ENCODE measurements at places on chromosomes 6 and 20.

GRCh38 chr20:51396365-51396909 is 146.1 kb downstream of the NFATC2 start:
- no peak for DNase-seq

DNA sequence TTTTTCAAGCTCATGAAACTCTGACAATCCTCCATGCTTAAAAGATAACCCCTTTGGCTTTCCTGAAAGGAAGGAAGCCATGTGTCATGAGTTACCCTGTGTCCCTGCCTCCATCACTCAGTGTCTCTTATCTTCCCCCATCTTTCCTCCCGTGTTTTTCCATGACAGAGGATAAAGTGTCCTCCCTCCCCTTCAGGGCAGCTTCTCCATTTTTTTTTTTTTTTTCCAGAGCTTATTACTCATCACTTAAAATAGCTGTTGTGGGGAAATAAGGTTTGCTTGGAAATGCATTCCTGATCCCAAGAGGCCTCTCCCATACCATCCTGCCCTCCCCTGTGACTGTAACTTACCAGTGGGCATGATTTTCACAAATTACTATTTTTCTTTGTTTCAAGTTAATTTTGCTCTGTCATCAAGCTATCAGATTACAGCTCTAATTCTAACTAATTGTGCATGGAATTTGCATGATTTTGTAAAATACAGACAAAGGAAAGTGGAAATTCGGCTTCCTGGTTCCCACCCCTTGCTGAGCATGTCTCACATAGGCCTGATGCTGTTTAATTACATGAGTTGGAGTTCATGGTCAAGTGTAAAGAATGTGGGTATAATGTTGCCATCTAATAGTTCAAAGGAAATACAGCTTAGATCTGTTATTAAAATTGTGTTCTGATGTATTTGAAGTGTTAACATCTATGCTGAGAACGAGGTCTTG is 614.5 kb upstream of the FLRT3 start:
- no peak for DNase-seq

- DNase-seq: no peak
Measured at GRCh38 chr6:64256483-64256882, 620.9 kb downstream of the PHF3 start.

DNA sequence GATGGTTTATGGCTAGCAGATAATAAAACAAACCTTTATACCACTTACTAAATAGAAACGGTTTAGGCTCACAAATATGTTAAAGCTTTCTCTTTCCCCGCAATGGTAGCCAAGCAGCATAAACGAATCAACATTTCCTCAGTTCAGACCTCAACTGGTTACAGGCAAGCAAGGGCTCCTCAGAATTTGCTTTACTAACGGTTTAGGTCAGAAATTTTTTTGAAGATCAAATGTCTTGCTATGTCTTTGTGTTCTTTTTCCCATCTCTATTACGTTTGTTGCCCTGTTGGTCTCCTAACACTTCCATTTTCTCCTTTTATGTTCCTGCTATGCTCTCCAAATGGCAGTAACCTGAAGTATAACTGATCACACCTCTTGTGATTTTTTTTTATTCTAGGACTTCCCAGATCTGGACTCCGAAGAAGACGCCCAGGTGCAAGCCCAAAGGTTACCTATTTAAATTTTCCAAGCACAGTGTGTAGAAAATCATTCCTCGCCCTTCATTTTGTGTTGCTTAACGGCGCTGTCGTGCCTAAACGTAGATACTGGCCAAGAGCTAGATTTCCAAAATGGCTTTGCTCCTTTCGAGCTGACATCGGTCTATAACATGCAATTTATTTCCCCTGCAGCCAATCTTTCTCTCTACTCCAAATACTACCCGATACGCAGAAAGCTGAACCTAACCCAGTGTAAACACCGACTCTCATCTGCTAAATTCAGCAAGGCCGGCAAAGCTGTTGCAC is 717 bp upstream of the ASF1A start:
- peak; percentile 80 for DNase-seq

DNA sequence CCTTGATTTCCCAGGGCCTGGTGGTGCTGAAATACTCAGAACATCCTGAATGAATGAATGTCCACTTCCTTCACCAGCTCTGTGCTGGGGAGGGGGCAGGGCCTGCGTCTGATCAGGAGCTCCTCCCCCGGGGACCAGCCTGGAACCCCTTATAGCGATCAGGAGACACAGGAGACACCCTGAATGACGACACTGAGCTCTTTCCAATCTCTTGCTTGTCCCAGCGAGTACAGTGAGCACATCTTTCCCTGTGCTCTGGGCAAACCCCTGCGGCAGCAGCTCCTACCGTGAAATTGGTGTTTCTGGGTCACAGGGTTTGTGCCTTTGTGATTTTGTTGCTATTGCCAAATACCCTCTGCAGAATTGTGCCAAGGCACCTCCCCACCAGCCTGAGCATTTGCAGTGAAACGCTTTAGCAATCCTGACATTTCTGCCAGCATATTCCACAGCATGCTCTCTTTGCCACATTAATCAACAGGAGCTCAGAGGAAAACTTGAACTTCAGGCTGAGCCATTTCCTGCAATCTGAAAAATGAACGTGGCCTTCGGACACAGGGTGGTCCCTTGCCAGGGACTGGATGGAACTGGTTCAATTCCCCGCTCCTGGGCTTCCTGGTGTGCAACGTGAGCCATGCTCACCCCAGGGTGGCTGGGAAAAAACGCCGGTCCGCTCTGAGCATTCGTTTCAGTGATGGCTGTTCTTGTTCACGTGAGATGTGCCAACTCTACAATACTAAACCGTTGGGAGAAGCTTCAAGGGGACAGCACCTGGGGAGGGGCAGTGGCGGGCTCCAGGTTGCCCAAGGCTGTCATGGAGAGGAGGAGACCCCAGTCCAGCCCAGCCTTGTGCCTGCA is 23.1 kb upstream of the MRGBP start:
- no peak for DNase-seq

- no peak for DNase-seq
Measured at GRCh38 chr6:150684714-150685459, 85.2 kb downstream of the PLEKHG1 start.

- DNase-seq: no peak
Measured at GRCh38 chr6:136474241-136474640, 76.0 kb downstream of the MAP7 start.

DNA sequence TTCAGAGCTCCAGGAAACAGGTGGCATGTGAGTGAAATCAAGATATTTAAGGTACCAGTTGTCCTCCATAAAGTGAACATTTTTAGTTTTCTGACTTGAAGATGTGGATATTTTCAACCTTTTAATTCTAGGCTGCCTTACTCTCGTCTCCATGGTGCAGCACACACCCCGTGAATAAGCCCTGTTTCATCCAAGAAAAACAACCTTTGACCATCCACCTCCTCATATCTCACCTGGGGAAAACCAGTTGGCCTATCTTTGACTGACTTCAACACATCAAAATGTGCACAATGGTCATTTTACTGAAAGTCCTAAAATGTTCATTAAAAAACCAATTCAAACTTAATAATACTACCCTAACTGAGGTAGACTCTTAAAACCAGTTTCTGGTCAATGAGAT is 73.8 kb upstream of the CD2AP start:
- DNase-seq: no peak

- no peak for DNase-seq
Measured at GRCh38 chr20:4484379-4484997, 237.2 kb upstream of the PRND start.

GRCh38 chr6:163745536-163746400 is 331.2 kb downstream of the QKI start:
- no peak for DNase-seq

DNA sequence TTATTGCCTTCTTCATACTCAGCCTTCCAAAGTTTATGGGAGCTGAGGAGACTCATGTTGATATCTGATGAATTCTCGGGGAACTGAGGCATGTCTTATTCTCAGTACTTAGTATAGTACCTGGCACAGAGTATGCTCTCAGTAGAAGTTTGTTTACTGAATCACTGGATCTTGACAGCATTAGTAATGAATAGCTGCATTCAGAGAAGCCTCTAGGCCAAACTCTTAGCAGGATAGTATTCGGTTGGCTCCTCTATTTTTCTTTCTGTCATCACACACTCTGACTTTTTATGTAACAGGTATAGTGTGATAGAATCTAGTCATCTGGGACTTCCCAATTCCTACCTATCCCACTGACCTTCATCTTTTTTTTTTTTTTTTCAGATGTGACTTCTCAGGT is 566.4 kb upstream of the MAN1A1 start:
- DNase-seq: no peak

GRCh38 chr6:37731888-37732287 is 34.2 kb upstream of the MDGA1 start:
- DNase-seq: no peak

DNA sequence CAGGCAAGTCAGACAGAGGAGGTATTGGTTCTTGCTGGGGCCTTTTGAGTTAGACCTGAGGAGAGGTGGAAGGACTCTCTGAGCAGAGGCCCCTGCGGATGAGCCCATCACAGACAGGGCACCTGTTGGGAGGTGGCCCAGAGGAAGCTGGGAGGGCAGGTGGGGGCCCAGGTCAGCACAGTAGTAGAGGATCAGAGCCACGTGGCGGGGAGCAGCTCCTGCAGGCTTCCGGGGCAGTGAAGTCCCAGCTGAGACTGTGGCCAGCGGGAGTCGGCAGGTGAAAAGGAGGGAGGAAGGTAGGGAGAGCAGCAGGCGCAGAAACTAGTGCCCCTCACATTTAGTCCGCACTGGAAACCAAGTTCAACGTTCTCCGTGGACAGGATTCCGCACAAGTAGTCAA is 61.8 kb downstream of the RSPH3 start:
- no peak for DNase-seq

DNA sequence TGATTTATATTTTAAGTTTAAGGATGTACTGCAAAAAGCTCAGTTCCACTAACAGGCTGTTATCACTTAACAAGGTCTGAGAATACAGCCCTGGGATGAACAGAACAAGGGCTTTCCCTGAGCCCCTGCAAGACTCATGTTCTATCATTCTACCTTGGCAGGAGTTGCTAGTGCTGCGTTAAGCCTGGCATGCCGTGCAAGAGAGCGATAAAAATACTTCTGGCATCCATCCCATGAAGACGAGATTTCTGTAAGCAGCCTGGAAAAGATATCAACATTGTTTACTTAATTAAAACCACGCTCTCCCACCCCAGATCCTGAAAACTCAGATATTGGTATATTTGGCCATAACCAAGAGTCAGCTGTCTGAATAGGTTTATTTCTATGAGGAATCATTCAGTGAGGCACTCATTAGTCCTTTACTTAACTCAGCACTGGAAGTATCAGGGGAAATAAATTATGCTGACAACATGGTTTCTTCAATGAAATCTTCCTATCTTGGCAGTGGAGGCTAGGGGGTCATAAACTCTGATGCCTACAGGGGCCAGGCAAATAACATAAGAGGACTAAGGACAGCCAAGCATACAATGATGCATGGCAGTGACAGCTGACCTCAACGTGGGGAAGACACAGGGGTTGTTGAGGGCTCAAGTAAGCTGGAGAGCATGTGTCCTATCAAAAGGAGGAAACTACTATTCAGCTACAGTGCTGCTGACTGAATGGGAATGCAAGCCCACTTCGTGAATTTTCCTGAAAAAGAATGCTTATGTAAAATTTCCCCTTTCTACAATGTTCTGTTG is 37.6 kb upstream of the LYRM2 start:
- no peak for DNase-seq

DNA sequence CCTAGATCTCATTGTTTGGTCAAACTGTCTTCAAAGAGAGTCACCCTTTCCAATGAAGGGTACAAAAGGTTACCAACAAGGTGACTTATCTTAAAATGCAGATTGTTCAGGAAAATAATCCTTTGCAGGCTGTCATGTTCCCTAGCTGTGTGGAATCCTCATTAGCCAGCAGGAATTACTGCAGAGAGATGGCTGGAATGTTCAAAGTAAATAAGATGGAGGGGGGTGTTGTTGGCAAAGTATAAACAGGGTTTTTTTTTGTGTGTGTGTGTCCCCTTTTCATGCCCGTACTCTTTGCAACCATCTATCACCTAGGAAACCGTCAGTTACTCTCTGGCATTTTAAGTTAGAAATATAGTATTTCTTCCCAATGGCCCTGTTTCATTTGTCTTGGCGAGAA is 6.5 kb downstream of the NEDD9 start:
- no peak for DNase-seq

- DNase-seq: no peak
Measured at GRCh38 chr6:45371924-45372573, 5.7 kb downstream of the SUPT3H start.

DNA sequence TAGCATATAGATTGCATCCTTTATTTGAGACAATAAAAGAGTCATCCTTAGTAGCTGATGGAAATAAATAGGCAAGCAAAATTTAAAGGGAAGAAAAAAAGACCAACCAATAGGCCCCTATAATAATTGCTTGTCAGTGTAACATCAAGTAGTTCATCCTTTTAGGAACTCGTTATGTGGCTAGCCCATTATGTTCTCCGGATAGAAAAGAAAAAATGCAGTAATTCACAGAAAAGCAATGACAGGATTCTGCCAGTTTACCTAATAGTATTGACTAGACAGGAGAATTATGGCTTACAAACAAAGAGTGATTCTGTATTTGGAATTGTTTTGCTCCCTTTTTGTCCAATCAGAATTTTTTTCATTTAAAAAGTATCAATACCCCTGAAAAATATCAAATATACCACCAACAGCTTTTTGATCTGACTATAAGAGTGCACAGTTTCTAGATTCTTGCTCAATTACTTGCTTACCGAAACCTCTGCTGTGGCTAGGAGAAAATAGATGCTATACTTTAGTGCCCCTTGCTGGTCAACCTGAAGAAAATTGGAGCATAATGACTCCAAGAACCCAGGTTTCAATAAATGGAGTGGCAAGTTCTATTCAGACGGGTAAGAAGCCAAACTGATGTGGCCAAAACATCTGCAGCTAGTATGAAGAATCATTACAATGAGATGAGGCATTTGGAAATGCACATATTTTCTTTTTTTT is 91.5 kb upstream of the SASH1 start:
- no peak for DNase-seq

DNA sequence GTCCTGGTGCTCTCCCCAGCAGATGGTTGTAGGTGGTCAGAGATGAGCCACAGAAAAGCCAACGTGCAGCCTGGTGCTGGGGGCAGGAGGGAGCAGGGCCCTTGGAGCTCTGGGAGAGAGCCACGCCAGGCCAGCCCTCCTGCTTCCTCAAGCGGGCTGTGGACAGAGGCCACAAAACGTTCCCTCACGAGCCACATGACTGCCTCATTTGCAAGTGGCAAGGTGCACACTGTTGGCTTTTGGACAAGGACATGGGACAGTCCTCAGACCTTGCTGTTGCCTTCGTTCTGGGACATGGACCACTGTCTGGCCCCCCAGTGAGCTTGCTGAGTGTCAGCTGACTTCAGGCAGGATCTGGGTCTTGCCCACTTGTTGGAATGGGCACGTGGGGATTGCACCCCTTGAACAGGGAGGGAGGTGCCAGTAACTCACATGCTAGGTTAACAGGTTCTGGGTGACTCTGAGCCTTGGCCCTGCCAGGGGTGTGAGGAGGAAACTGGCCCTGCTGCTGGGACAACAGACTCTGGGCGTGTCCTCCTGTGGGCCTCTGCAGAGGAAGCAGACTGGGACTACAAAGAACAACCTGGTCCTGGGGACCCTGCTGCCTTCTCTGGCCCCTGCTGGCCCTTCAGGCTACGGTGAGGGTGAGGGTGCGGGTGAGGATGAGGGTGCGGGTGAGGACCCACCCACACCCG is 2.6 kb downstream of the SLCO4A1 start:
- DNase-seq: no peak
